ENCODE measurements at places on chromosomes 2 and 18.

DNA sequence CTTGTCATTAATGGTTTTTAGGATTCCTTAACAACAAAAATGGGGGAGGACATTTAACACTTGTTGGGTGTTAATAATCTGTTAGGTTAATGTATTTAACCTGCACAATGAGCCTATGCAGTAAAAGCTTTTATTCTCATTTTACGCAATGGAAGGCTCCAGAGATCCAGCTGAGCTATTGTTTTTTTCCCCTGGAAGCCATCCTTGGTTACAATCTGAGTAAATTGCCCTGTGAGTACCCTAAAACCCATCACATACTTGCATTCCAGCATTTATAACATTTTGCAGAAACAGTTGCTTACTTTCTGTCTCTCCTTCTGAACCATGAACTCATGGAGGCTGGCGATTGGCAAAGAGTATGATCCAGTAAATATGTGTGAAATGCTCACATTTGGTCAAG, 30.2 kb upstream of the DOCK10 start:
- DNase-seq: no peak

DNA sequence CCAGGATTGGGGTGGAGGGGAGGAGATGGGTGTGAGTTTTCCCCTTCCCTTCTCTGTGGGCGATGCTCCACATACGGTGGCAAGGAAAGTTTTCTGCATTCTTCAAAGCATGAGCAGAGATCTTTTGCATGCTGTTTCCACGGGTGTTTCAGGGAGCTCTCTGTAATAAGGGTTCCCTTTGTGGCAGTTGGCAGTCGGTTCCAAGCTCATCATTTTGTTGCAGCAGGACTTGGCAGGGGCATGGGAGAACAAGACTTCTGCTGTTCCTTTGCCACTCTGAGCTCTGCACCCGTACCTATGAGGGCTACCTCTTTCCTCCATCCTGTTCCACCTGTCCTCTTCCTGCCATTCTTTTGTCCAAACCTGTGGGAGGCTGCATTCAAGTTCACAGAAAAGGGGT, 71.3 kb upstream of the SPRED2 start:
- DNase-seq: no peak

DNA sequence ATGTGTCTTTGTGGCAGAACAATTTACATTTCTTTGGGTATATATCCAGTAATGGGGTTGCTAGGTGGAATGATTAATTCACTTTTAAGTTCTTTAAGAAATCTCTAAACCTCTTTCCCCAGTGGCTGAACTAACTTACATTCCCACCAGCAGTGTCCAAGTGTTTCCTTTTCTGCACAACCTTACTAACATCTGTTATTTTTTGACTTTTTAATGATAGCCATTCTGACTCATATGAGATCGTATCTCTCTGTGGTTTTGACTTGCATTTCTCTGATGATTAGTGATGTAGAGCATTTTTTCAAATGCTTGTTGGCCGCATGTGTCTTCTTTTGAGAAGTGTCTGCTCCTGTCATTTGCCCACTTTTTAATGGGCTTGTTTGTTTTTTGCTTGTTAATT, 43.1 kb upstream of the PTH2R start:
- DNase-seq: no peak

DNA sequence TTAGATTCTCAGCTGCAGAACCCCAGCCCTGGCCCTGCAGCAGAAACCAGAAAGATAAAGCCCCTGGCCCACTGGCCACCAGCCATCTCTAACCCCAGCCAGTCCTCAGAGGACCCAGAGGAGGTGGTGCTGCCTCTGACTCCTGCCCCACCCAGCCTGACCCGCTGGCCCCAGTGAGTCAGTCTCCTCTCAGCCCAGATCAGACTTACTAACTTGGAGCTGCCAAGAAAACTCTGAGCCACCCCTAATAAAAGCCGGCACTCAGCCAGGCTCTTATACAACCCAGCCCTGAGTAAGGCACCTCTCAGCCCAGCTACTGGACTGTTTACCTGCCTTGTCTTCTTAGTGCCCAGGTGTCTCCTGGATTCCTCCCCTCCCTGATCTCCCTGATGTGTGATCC, 2.0 kb downstream of the SLC14A2 start:
- DNase-seq: no peak

DNA sequence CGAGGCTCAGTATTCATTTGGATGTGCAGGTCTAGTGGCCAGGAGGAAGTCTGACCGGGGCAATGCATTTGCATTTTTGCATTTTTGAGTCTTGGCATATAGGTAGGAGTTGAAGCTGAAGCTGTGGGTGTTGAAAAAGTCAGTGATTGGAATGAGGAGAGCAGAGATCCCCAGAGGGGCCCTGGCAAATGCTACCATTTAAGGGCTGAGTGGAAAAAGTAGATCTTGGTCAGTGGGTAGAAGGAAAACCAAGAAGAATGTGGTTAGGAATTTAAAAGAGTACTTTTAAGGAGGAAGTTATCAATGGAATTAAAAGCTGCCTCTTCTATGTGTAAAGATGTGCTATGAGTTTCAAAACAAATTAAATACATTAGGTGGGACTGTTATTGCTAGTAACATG, 143.0 kb downstream of the ZEB2 start:
- no peak for DNase-seq

- DNase-seq: no peak
These were observed 49.3 kb upstream of the STK17B start for GRCh38 chr2:196220671-196221070.

DNA sequence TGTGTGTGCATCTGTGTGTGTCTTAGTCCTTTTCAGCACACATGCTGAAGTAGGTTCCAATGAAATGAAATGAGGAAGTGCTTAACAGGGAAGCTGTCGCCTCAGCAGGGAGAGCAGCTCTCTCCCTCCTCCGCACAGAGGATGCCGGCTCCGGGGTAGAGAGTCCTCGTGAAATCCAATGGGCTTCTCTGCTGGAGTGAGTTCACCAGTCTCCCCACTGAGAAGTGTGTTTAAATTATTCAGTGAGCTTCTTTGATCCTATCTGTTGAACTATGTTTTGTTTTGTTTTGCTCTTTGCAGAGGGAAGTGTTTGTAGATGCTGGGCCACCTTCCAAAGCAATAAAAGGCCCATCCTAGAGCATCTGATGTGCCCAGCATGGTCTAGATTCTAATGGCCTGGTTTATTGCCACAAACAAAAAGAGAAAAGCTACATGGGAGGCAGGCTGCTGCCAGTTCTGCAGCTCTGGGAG, 6.7 kb downstream of the PPP1R7 start:
- DNase-seq: no peak

DNA sequence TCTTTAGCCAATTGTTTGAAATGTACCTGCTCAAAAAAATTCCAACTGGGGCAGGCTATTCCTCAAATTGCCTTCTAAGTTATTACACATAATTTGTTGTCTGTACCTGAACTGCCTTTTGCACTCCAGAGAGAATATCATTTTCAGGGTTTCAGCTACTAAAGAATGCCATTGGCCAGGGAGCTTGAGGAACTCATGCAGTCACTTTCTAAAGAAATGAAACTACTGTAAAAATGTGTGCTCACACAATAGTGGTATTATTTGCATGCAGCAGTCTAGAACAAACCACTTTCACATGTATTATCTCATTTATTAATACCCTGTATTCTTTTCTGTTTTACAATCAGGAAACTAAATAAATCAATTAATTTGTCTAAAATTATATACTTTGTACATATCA, 152.2 kb downstream of the PID1 start:
- DNase-seq: no peak

- no peak for DNase-seq
These were observed 360.1 kb downstream of the NBAS start for GRCh38 chr2:15201009-15201408.

GRCh38 chr2:154794406-154794805, 95.9 kb downstream of the KCNJ3 start:
- DNase-seq: no peak

- DNase-seq: no peak
These were observed 91.2 kb downstream of the MTA3 start for GRCh38 chr2:42659609-42660008.

DNA sequence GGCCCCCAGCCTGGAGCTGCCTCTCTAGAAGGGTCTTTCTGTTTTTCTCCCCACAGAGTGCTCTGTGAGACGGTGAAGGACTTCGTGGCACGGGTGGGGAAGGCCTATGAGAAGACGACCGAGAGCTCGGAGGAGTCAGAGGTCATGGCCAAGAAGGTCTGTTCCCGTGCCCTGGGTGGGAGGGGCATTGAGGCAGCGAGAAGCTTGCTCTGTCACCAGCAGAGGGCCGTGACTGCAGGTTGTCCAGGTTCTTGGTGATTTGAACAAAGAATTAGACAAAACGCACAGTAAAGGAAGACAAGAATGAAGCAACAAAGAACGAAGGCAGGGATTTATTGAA, 93.9 kb downstream of the DGKD start:
- DNase-seq: peak; percentile 16

DNA sequence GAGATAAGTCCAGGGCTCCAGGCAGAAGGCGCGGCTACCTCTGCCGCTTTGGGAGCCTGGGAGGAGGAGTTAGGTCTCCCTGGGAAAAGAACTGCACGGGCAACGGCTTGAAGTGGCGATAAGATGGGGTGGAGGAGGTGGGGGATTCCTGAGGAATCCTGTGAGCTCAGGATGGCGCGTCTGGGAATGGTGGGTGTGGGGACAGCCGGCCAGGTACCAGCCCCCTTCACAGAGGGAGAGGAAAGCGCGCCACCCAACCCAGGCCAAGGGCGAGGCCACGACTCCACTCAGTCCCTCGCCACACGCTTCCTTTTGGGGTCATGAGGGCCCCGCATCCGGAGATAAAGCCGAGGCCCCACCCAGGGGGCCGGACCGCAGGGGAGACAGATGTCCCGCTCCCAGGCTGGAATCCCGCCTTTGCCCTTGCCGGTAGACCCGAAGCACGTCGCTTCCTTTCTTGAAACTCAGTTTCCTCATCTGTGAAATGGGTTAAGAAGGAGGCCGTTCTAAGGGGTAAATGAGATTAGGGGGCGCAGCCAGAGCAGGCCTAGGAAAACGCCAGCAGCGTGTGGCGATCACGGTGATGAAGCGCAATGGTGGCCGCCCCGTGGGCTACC, 1.7 kb upstream of the CTDSP1 start:
- peak; percentile 61 for DNase-seq

DNA sequence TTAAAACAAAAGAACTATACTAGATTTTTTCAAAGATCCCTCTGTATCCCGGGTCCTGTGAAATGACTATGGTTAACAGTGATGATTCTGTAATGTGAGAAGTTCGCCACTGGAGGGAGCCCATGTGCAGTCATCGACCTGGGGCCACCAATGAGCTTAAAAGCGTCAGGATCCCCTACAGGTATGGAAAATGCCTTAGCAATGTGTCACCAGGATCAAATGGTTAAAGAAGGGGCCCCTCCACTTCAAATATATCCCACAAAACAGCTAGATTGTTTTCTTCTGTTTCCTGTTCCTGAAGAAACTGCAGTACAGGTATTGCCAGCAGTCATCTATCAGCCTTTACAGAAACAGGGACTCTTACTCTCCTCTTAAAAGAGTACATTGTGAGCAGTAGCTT, 15.3 kb downstream of the CHRNA1 start:
- peak; percentile 67 for DNase-seq

DNA sequence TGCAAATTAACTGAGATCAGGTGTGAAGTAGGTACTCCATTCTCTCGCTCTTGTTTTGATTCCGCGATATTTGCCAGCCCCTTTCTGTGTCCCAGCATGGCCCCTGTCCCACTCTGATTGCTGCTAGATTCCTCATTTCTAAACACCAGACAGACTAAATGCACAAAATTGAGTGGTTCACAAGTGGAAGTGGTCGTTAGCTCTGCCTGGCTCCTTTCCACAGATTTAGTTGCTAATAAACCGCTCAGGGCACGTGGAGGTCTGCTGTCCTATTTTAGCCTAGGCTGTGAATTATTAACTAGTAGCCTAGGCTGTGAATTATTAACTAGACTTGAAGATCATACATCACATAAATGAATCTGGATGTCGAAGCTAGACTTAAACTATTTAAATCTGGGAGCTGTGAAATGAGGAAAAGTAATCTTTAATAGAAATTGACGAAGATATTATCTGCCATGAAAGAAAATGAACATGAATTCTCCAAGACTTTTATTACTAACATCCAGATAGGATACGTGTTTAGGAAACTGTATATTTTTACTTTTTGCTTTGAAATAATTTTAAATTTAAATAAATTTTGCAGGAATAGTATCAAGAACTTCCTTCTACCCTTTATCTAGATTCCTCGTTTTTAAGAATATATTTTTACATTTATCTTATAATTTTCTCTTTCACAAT, 3.7 kb downstream of the IL1RL2 start:
- DNase-seq: no peak

GRCh38 chr2:123521854-123522253, 503.2 kb upstream of the CNTNAP5 start:
- no peak for DNase-seq

DNA sequence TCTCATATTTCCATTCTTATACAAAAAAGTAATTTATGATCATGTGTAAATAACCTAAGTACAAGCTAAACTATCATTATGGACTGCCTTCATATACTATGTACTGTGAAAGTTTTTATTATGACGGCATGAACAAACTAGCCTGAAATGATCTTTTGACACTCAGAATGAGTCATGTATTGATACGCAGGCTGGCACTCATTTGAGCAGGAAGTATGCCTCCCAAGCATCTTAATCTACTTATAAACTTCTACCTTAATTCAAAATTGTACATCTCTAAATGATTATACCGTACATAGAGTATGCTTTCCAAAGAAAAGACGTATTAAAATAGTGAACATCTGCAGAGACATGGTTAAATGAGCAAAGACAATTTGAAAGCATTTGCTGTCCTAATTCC, 207.1 kb upstream of the SPOPL start:
- no peak for DNase-seq

GRCh38 chr2:236558993-236559978, 10.3 kb upstream of the ACKR3 start:
- DNase-seq: no peak

- no peak for DNase-seq
These were observed 39.1 kb downstream of the PLEK start for GRCh38 chr2:68404164-68404563.

GRCh38 chr2:120331903-120332302, 14.0 kb upstream of the INHBB start:
- DNase-seq: no peak

GRCh38 chr2:167783261-167784083, 463.9 kb downstream of the STK39 start:
- no peak for DNase-seq

DNA sequence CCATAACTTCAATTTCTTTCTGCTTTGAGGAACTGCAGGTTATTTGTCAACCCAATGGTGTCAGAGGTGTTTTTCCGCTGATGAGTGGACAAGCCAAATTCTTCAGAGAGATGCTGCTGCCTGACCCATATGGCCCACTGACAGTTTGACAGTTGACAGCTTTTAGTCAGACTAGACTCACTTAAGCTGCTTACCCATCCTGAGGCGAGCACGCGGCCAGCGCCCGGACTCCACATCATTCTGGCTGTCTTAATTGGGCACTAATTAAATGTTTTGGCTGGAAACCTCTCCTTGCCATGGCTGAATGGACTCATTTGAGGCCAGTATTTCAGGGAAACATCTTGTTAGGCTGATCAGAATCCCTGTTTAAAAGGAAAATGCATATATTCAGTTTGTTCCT, 316.1 kb upstream of the FANCL start:
- no peak for DNase-seq

DNA sequence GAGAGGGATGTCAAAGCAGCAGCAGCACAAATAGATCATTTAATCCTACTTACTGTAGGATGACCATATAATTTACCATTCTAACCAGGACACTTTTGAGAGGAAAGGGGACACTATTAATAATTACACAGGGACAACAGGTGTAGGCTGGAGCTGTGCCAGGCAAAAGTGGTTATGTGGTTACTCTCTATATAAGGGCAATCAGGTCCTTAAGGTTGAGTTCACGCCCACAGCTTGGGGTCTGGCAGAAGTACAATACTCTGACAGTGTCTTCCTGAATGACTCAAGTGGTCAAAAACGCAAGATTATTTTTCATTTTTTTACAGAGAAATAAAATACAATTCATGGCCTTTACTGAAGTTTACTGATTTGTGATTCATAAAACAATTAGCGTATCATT, 2.8 kb downstream of the PREPL start:
- DNase-seq: no peak
